ENCODE measurements at places on chromosomes 6 and 20.
A peak's percentile ranks its signal among the peaks of the same experiment; 100 is the strongest.

- DNase-seq, result peak; percentile 92
Observed at GRCh38 chr6:22892452-22892851, 323.1 kb downstream of the HDGFL1 start.

- DNase-seq, result no peak
Observed at GRCh38 chr6:100271625-100272024, 193.1 kb downstream of the SIM1 start.

DNA sequence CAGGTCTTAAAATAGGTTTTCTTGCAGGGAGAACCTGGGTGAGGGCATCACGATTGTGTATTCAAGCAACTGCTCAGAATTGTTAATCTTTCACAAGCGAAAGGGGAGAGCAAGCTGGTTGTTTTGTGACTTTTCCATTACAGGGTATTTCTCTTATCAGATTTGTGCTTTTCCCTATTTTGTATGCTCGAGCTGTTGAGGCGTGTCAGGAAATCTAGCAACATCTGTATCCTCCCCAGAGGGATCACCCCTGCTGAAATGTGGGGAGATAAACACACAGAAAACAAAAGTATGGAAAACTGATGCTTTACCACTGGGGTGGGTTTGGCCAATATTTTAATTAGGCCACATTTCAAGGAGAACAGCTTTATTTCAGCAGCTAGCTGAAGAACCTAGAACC is 187.0 kb downstream of the DTNBP1 start:
- DNase-seq, result no peak

DNA sequence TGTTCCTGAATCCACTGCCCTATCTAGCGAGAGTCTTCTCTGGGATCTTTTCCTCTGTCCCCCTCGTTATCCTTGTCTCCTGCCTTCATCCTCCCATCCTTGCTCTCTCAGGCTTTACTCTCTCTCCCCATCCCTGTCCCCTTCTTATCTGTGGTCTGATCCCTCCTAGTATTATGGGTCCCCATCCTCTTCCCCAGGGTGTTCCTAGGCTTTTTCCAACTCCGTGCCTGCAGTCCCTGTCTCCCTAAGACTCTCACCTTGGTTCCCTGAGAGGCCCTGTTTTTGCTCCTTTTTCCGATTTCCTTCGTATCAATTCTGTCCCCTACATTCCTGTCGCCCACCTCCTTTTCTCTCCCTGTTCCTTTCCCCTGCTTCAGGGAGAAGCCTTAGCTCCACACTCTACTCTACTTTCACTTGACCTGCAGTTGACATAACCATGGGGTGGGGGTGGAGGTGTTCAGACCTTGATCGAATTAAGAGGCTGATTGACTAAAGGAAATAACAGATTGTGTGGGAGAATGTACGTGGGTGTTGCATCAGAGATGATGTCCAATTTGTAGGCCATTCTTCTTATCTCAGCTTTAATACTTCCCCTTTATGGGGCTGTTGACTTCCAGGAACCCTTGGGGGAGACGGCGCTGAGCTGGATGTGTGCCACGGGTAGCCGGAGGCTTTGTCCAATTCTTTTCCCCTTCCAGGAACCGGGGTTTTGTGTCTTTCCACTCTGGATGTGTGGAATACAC is 905 bp downstream of the PPARD start:
- DNase-seq, result no peak

GRCh38 chr6:3987053-3987452 is 91.9 kb downstream of the FAM217A start:
- no peak for DNase-seq

DNA sequence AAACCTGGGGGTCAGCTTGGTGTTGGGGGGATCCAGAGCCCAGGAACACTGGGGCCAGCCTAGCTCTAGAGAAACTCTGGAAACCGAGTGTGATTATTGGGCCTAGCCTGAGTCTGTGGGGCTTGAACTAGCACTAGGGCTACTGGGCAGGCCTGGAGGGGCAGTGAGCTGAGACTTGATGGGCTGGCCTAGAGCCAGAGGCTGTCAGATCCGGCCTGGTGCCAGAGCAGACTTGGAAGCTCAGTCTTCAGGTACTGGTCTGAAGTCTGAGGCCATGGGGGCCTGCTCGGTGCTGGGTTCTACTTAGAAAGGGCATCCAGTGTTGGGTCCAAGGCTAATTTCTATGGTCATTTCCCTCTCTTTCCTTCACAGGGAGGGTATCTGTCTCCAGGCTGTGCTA is 2.7 kb downstream of the DEFB112 start:
- DNase-seq, result no peak

- no peak for DNase-seq
Observed at GRCh38 chr6:144179237-144179636, 28.9 kb downstream of the STX11 start.

DNA sequence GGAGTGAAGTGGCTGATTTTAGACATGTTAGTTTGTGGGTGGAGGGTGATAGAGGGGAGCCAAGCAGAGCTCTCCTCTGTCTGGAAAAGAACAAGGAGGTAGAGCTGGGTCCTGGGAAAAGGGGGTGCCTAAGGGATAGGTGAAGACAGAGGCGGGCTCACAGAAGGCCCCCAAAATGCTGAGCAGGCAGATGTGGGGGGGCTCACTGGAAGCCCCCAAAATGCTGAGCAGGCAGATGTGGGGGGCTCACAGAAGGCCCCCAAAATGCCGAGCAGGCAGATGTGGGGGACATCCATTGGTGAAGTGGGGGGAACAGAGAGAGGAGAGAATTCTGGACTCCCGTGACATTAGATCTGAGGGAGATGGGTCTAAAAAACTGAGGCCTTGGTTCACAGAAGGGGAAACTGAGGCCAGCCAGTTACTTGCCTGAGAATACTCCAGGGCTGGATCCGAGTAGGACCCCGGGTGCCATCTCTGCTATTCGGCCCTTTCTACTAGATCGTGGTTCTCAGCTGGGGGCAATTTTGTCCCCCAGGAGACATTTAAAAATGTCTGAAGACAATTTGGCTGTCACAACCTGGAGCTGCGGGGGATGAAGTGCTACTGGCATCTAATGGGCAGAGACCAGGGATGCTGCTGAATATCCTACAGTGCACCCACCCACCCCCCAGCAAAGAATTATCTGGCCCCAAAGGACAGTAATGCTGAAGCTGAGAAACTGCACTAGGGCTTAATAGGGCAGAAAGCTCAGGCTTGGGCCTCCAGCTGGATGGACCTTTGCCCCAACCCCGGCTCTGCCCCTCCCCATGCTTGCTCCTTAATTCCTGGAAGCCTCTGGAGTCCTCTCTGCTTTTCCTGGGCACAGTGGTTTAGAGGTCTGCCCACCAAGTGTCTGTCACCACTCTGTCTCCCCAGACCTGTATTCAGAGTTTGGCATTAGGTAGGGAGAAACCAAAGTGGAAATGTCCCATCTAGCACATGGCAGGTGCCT is 2.1 kb downstream of the LPIN3 start:
- no peak for DNase-seq

- DNase-seq, result no peak
Observed at GRCh38 chr20:3685341-3685740, 3.5 kb upstream of the ADAM33 start.

DNA sequence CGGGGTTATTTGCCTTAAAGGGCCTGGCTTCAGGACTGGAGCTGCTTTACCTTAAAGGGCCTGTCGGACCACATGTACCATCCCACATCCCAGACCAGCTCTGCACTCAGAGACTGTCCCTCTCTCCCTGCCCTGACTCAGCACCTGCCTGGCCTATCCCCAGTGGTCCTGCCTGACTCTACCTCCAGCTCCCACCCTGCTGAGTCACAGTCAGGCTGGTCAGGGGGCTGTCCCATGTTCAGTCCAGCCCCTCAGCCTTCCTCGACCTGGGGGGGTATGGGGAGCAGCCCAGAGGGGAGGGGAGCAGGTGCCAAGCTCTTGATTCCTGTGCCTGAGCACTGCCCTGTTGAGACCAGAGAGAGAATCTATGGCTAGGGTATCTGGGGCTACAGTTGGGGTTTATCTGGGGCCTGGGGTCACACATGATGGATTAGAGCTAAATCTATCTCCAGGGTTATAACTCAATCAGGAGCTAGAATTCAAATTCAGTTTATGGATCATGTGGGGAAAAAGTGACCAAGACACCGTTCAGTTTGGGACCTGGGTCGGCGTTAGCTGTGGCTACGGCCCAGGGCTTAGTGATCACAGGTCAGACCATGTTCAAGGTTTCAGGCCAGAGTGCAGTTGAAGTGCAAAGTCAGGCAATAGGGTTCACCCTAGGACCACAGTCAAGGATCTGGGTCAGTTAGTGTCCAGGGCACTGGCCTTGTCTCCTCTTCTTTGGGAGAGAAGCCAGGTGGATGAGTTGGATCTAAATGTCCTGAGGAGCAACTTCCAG is 9.4 kb upstream of the TRIB3 start:
- DNase-seq, result no peak

GRCh38 chr6:112752305-112752704 is 405.2 kb downstream of the RFPL4B start:
- no peak for DNase-seq

GRCh38 chr20:46259260-46259859 is 48.9 kb downstream of the CDH22 start:
- DNase-seq, result no peak

DNA sequence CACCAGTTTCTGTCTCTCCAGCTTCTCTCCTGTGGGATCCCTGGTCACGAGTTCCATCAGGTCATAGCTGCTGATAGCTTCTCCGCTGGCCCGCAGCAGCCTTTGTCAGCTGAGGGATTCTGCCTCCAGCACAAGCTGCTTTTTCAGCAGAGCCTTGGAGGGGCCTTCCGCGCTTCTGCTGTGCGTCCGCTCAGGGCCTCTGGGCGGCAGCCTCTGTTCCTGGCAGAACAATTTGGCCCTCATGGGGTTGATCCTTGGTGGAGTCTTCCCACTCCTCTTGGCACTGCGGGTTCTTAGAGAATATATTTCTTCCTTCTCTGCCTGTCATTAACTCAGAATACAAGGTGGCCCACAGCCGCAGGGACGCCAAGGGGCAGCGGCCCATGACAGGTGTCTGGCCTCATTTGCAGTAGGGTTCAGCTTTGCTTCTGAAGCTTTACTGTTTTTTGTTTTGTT is 158.8 kb downstream of the DTNBP1 start:
- DNase-seq, result no peak

- no peak for DNase-seq
Observed at GRCh38 chr6:4641461-4641860, 134.7 kb upstream of the CDYL start.

DNA sequence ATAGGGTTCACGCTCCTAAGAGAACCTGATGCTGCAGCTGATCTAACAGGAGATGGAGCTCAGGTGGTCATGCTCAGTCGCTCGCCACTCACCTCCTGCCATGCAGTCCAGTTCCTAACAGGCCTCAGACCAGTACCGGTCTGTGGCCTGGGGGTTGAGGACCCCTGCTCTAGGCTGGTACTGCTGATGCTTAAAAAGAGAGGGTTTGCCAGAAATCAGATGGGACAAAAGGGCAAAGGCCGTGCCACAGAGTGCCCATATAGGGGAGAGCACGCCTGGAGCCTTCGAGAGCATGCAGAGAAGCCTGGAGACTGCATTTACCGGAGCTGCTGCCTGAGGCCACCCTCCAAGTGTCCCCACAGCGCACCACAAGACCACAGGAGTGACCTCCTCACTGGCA is 75.5 kb downstream of the PTPN1 start:
- DNase-seq, result no peak

DNA sequence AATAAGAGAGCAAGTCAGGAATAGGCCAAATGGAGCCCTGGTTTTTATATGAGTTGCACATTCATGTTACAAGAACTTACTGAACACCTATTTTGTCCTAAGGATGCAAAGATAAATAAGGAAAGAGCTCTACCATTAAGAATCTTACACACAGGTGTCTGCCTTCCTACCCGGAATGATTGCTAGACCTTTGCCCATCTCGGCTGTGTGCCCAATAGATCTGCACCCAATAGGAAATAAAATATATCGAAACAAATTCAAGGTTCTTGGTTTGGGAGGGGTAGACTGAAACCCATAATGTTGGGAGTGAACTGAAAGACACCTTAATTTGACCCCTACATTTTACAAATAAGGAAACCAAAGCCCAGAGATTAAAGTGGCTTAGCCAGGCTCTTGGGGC is 48.9 kb downstream of the EDN1 start:
- DNase-seq, result no peak

All from fibroblast of the conjunctiva (primary cell).